NCI-H446 treated with DMSO at 0.1 percent for 48 hours (cell line): ENCODE measurements at places on chromosomes 1 and 21.

DNA sequence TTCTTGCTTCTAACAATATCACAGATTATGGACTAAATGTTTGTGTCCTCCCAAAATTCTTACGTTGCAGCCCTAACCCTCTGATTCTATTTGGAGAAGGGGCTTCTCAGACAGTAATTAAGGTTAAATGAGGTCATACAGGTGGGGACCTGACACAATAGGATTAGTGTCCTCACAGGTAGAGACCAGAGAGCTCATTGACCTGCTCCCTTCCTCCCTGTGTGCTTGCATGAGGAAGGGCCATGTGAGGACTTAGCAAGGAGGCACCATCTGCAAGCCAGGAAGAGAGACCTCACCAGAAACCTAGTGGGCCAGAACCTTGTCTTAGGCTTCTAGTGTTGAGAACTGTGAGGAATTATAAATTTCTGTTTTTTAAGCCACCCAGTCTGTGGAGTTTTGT, 322.6 kb downstream of the SMYD3 start:
- no peak for DNase-seq

- DNase-seq = no peak
Observed at GRCh38 chr21:29893687-29894086, 46.1 kb downstream of the GRIK1 start.

DNA sequence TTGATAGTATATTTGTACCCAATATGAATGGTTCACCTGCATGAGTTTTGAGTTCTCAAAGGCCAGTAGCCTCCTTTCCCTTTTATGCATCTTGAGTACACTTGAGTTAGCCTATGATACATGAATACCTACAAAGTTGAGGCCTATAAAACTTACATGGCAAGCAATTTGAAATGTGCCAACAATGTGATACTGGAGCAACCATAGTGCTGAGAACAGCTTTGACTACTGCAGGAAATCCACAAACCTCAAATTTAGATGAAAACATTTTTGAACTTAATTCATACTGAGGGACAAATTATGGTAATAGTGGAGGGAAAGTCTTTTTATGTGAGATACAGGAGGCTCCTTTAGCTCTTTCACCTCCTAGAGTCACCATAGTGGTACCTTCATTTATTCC, 37.4 kb downstream of the LEPR start:
- DNase-seq = no peak

DNA sequence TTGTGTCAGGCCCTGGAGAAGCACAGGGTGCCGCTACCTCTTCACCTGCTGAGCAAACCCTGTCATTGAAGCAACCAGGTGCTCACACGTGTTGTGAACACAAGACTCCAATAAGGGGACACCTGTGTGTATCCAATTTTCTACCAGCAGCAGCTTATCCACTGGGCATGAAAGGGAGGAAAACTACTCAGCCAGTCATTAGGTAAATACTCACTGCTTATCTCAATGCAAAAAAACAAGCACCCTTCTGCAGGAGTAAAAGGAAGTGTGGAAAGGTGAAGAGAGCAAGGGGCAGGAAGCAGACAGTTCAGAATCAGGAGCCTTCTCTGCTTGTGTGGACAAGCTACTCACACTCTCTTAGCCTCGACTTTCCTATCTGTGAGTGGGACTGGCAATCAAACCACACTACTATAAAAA, 148.9 kb downstream of the ETS2 start:
- no peak for DNase-seq

- peak; percentile 67 for DNase-seq
Observed at GRCh38 chr1:232704694-232705680, 75.1 kb upstream of the SIPA1L2 start.

DNA sequence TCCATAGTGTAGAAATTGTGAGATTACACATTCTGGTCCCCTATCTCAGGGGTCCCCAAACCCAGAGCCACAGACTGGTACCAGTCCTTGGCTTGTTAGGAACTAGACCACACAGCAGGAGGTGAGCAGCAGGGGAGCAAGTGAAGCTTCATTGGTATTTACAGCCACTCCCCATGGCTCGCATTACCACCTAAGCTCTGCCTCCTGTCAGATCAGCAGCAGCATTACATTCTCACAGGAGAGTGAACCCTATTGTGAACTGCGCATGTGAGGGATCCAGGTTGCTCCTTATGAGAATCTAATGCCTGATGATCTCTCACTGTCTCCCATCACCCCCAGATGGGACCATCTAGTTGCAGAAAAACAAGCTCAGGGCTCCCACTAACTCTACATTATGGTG, 229.7 kb upstream of the IRF2BP2 start:
- DNase-seq = no peak
